Left renal pelvis (tissue), 4 donors: ENCODE measurements at places on chromosomes 2 and 18. TPM values are rescaled to one million over a fixed set of nuclear protein-coding genes. Genes with fewer than 3 reads are reported as not detected.
A peak's percentile ranks its signal among the peaks of the same experiment; 100 is the strongest.

Gene PLEKHA3
- 32.7 TPM for polyA plus RNA-seq

Gene VWC2L
- not detected for polyA plus RNA-seq

GRCh38 chr2:38380397-38381130 is 3.5 kb upstream of the ATL2 start:
- no peak for DNase-seq

- peak; percentile 57 for DNase-seq
Observed at GRCh38 chr18:30280861-30281470, 761.6 kb downstream of the DSC3 start.

DNA sequence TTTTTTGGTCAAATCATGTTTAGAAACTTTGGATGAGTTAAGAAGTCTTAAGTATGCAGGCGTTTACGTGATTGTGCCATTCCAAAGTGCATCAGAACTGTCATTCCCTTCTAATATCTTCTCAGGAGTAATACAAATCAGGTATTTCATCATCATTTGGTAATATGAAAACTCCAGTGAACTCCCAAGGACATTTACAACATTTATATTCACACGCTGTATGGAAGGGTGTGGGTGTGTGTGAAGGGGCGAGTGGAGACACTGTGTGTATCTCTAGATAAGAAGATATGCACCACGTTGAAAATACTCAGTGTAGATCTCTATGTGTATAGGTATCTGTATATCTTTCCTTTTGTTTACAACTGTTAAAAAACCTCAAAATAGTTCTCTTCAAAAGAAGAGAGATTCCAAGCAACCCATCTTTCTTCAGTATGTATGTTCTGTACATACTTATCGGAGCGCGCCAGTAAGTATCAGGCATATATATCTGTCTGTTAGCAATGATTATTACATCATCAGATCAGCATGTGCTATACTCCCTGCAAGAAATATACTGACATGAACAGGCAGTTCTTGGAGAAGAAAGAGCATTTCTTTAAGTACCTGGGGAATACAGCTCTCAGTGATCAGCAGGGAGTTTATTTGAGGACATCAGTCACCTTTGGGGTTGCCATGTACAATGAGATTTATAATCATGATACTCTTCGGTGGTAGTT is 29.3 kb downstream of the COX7A2L start:
- DNase-seq, result no peak

- DNase-seq, result no peak
Observed at GRCh38 chr2:154551649-154552048, 146.8 kb upstream of the KCNJ3 start.

GRCh38 chr18:71237641-71238040 is 948.8 kb downstream of the SOCS6 start:
- no peak for DNase-seq

DNA sequence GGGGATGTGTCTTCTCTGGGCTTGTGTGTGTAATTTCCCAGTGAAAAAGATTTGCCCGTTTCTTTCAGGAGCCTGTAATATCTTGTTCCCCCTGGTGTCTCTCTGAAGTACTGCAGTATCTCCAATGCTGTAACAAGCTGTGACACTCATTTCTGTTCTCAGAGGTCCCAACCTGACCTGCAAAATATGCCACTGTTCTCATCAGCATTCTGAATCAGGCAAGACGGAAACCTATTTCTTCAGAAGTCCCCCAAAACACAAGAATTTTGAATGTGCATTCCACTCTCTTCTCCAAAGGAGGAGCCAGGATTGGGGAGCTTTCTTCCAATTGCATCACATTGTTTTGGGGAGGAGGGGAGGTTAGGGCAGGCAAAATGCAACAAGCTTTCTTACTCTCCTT is 77.0 kb upstream of the CNGA3 start:
- DNase-seq, result peak; percentile 14
